ENCODE measurements at places on chromosomes 2 and 18.

DNA sequence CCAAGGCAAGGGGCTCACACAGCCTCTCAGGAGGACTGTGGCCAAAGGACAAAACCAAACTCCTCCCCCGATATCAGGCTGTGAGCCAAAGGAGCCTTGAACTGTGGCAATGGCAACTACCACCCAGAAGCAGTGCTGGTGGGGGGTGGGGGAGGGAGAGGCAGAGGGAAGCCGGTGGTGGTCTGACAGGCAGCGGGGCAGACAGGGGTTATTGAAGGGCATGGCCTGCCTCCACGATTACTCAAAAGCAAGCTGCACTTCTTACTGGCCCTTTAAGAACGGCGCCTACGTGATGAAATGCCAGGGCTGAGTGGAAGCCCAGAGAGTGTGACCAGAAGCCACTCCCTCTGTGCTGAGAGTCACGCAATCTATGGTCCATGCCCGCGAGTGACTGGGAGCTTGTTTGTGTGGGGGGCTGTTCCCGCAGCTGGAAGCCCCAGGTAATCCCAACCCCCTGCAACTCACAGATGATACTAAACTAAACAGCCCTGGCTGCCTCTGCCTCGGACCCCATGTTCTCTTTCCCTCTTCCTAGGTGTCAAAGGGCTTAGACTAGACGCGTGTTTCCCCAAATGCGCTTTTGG is 128.2 kb upstream of the CXCR4 start:
- DNase-seq = no peak

DNA sequence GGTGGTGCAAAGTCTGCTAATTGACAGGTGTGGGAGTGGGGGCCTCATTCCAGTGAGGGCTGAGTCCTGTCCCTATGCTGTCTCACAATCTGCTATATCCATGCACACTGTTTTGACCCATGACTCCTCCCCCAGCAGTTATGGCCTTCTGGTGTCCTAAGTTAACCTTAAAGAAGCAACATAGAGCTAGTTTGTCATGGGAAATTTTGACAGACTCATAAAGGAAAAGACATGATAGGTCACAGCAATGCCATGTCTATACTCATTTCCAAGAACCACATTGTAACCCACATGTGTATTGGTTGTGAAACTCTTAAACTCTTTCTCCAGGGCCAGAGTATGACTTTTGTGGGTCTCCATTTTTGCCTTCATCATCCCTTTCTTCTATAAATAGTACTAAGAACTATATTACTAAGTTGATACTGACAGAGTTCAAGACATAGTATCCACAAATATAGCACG is 78.2 kb upstream of the SLC1A4 start:
- DNase-seq = no peak

DNA sequence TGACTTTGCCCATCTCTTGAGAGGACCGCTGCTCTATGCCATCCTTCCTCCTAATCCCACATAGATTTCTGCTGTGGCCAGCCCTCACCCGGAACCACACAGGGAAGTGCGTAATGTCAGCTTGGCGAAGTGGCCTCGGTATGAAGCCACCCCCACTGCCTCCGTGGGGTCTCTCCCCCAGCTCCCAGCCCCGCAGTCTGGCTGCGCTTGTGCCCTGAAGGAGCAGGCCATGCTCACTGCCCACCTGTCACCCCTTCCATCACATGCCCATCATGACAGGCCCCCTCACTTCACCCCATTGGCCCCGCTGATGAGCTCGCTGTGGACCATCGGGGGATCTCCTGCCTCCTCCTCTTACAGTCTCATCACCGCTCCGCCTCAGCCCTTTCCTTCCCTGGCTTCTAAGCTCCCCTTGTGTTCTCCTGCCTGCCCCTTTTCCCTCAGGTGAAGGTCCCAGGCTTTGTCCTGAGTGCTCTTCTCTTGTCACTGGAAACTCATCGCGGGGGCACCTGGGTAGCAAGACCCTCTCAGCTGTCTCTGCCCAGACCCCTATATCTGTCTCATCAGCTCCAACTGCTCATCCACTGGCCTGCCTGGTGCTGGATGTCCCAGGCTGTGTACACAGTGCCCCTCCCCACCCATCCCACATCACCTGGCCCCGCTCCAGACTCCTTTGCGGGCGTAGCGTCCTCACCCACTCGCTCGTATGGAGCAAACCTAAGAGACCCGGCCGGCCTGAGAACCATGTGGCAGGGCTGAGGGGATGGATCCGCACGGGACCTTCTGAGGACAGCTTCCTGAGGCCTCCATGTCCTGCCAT is 81.7 kb downstream of the GLI2 start:
- DNase-seq = no peak

GRCh38 chr2:221480821-221481220 is 91.3 kb downstream of the EPHA4 start:
- no peak for DNase-seq

- no peak for DNase-seq
Observed at GRCh38 chr2:37767959-37768925, 96.8 kb upstream of the CDC42EP3 start.

DNA sequence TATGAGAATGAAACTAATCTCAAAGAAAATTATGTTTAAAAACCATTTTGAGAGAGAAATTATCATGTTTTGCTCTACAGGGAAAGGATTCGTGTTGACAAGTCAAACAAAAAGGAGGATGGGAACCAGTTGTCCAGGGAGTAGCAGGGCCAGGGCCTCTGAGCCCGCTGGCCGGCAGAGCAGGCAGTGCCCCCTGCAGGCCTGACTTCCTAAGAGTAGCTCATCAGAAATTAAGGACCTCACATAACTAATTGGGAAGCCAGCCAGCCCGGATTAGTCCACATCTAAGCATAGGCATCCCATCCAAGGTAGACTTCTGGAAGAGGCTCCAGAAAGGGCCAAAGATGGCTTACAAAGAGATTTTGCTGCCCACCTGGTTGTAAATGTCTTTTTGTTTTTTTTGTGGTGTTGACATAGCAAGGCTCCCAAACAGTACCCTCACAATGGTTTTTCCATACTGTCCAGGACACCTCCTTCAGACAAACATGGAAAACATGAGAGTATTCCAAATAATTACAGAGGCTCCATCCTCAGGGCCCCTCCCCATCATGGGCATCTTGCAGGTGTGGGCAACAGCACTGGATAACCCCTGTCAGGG is 241.2 kb upstream of the TANK start:
- peak; percentile 74 for DNase-seq

GRCh38 chr18:71293322-71293721 is 1004.5 kb downstream of the SOCS6 start:
- DNase-seq = no peak

GRCh38 chr2:232900811-232901735 is 31.0 kb downstream of the SNORC start:
- no peak for DNase-seq

- peak; percentile 42 for DNase-seq
Observed at GRCh38 chr2:204871231-204871953, 326.1 kb downstream of the PARD3B start.

DNA sequence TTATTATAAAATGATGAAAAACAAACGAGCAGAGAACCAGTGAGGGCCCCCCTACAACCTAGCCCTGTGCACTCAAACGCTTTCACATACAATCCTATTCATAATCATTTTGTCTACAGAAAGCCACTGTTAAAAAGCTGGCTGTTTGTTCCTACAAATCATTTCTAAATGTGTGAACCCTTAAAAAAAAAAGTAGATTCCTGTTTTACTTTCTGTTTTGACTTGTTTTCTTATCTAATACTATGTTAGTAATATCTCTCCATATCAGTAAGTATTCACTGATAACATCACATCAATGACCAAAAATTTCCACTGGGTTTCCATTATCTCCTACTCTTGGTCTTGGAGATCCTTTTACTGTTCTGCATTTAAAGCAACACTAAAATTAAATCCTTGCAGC is 128.8 kb upstream of the TTC39C start:
- no peak for DNase-seq

DNA sequence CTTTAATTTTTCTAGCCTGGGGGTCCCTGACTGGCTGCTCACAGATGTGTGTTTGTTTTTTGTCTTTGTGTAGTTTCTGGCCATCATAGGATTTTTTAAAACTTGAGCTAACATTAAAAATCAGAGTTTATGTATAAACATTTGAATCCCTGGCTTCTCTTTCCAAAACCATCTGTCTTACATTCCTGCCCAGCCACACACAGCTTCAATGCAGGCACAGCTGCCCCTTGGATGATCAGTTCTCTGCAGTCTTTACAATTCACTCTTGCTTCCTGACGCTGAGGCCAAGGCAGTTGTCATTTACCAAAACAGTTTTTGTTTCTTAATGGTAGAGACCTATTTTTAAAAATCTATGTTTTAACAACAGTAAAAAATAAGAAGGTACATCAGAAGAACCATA is 169.2 kb upstream of the LRRTM1 start:
- no peak for DNase-seq

GRCh38 chr2:9152975-9153642 is 53.5 kb upstream of the ASAP2 start:
- DNase-seq = peak; percentile 89

DNA sequence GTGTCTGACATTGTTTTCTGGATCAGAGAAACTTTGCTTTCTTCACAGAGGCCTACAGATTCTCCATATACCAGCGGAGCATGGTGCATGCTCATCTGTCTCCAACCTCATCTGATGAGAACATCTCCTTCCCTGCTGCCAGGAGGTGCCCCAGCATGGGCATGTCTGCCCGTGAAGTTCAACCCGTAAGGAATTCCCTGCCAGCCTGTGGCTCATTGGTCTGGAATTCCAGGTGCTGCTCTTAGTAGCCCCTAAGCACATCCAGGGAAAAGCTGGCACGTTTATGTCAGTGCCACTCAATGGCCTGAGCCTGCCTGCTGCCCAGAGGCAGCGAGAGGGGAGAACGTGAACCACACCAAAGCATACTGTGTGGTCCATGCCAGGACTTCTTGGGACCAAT is 1.7 kb upstream of the SP100 start:
- DNase-seq = no peak

DNA sequence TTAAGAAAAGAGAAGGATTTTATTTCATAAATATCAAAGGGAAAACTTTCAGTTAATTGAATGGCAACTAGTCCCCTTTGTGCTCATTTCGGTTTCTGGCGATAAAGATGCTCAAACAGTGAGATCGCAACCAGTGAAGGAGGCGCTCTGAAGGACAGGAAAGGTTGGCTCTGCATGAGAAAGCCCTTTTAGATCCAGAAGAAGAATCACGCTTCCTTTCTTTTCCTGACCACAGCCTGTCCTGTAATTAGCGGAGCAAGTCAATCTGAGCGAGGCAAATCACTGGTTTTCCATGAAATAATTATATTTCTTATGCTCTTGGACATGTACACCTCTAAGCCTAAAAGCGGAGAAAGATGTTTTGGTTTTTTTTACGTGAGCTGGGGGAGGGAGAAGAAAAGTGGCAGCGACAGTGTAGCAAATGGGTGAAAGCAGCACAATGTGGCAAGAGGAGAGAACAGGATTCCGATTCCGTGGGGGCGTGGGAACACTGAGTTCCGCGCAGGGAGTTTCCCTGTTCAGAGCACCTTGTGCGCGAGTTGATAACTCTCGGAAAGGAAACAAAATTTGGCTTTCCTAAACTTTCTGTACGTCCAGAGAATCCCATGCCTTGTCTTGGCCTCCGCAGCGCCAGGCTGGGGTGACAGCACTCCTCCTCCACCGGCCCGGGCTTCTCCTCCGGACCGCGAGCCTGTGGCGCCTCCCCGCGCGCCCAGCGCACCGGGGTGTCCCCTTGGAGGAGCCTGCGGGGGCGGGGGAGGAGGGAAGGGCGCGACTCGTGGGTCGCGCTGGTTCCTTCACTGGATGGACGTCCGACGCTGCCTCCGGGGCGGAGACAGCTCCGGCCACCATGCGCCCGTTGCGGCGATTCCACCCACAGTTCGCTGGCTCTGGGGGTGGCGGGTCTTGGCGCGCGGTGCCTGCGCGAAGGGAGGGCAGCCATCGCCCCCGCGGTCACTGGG is 620 bp upstream of the SLC9A2 start:
- no peak for DNase-seq

GRCh38 chr18:3692113-3692621 is 242.2 kb downstream of the TGIF1 start:
- no peak for DNase-seq

DNA sequence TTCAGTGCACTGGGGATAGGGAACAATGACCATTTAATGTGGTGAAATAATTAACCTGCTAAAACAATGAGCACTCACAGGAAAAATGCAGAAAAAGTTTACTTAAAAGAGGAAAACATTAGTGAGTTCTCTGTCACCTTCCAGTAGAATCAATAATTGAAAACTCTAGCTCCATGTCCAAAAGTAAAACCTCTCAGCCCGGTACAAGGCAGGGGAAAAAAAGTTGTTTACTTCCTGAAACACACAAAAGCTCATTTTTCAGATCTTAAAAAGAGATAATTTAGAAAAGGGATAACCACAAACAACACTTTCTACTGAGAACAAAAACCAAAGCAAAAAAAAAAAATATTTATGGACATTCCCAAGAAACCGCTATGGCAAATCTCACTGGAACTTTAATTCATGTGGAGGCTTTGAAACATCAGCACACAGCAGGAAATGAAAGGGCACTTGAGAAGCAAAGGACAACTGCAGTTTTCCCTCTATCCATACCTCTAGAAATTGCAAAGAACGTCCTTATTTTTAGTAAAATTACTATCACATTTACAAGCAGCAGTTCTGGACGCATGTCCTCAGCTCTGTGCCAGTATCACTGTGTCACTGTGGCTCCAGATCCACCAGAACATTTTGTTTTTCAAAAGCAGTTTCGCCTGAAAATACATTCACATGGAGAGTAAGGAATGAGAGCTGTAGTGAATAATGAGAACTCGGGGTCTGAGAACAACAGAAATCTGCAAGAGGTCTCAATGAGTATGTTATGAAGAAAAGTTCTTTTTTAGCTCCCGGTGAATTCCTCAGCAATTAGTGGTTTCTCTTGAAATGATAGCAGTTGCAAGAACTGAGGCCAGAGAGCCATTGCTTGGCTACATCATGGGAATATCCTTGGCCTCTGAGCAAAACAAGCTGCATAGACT is 44.7 kb upstream of the DNAH7 start:
- DNase-seq = no peak

- no peak for DNase-seq
Observed at GRCh38 chr18:45355944-45356520, 259.2 kb upstream of the SLC14A2 start.

DNA sequence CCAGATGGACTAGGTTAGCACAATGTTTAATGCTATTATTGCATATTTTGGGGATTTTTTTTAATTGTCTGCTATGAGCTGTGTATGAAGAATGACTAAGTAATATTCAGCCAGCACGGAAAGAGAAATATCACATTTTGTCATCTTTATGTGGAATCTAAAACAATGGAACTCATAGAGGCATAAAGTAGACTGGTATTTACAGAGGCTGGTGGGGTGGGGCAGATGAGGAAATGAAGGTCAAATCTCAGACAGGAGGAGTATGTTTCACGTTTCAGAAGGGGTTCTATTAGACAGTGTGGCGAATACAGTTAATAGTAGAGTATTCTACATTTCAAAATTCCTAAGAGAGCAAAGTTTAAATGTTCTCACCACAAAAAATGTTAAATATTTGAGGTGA is 4.7 kb downstream of the CDH19 start:
- DNase-seq = no peak

All from NCI-H524 (cell line).